ENCODE measurements at places on chromosomes 1 and 21.

GRCh38 chr1:9201401-9202239 is 33.0 kb upstream of the H6PD start:
- DNase-seq, result peak; percentile 73

GRCh38 chr1:100134872-100135271 is 1.9 kb downstream of the TRMT13 start:
- no peak for DNase-seq

- no peak for DNase-seq
Observed at GRCh38 chr1:182304627-182305026, 87.0 kb downstream of the GLUL start.

DNA sequence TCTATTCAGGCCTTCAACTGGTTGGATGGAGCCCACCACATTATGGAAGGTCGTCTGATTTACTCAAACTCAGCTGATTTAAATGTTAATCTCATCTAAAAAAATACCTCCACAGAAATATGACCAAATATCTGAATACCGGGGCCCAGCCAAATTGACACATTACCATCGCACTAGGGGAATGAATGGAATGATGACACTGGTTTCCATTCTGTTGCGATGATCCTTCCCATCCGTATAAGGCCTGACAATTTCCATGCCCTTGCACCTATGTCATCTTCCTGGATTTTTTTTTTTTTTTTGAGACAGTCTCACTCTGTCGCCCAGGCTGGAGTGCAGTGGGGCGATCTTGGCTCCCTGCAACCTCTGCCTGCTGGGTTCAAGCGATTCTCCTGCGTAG is 397.5 kb downstream of the KIF26B start:
- no peak for DNase-seq

GRCh38 chr21:42705346-42705745 is 51.9 kb downstream of the PDE9A start:
- no peak for DNase-seq

DNA sequence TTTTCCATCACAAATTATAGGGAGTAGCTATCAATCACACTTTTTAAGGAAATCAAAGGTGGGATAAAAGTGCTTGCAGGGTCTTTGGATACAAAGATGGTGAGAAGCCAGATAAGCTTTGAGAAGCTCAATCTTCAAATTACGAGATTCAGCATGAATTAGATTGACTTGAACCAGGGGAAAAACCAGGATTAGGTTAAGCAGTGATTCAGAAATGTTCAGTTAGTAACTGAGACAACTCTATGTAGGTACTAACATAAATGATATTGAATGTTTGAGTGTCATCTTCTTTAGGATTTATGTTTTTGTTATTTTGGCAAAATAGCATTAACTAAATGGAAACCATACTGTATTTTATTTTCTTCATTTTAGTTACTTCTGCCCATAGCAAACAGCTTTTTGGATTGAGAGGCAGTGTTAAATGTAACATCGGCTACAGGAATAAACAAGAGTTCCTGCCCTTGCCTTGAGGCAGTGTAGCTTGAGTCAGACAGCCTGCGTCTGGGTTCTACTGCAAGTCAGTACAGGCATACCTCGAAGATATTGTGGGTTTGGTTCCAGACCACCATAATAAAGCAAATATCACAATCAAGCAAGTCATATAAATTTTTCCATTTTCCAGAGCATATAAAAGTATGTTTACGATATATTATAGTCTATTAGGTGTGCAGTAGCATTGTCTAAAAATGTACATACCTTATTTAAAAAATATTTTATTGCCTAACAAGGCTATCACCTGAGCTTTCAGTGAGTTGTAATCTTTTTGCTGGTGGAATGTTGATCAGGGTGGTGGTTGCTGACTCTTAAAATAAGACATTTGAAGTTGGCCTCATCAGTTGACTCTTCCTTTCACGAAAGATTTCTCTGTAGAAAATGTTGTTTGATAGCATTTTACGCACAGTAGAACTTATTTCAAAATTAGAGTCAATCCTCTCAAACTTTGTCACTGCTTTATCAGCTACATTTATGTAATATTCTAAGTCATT is 36.9 kb upstream of the BACH1 start:
- no peak for DNase-seq

DNA sequence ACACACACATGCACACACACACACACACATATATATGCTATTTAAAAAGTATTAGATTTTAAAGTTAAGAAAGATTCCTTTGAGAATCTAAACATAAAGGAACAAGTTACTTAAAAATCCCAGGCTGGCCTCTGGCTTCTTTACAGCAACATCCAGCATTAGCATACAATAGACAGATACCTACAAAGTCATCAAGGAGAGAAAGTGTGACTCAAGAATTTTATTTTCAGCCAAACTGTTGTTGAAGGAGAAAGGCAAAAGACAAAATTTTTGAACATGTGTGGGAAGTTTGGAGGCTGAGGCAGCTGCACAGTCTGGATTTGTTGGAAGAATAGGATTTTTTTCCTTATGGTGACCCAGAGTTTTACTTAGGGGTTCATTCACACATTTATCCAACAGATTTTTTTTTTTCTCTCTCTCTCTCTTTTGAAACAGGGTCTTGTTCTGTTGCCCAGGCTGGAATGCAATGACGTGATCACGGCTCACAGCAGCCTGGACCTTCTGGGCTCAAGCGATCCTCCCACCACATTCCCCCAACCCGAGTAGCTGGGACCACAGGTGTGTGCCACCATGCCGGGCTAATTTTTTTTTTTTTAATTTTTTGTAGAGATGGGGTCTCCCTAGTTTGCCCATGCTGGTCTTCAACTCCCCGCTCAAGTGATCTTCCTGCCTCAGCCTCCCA is 24.0 kb upstream of the SPOCD1 start:
- DNase-seq, result no peak
